ENCODE measurements at places on chromosomes 16 and 17.

GRCh38 chr17:59357929-59358328 is 26.5 kb downstream of the YPEL2 start:
- no peak for DNase-seq

GRCh38 chr16:66263973-66264310 is 102.5 kb upstream of the CDH5 start:
- DNase-seq, result no peak

DNA sequence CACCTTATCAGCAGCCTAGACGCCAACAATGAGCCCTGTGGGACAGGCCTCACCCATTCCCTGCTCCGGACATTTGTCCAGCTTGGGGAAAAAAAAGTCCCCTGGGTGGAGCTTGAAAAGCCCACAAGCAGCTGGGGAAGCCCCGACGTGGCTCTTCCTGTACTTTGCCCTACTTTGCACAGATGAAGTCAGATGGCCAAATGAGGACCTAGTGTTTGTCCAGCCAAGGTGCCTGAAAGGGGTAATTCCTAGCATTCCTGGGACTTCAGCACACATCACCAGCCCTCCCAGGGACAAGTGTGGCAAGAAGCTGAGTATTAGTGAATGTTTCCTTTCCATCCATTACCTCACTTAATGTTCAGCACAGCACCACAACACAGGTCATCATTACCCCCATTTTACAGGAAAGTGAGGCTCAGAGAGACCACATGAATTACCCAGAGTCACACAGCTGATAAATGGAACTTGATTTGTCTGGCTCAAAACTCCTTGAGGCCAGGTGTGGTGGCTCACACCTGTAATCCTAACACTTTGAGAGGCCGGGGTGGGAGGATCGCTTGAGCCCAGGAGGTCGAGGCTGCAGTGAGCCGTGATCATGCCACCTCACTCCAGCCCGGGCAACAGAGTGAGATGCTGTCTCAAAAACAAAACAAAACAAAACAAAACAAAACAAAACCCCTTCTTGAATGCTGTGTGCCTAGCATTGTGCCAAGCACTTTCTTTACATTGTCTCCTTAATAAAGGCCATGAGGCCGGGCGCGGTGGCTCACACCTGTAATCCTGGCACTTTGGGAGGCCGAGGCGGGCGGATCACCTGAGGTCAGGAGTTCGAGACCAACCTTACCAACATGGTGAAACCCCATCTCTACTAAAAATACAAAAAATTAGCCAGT is 19.9 kb upstream of the PLLP start:
- no peak for DNase-seq

GRCh38 chr16:23670137-23670776 is 8.4 kb upstream of the PLK1 start:
- DNase-seq, result no peak

DNA sequence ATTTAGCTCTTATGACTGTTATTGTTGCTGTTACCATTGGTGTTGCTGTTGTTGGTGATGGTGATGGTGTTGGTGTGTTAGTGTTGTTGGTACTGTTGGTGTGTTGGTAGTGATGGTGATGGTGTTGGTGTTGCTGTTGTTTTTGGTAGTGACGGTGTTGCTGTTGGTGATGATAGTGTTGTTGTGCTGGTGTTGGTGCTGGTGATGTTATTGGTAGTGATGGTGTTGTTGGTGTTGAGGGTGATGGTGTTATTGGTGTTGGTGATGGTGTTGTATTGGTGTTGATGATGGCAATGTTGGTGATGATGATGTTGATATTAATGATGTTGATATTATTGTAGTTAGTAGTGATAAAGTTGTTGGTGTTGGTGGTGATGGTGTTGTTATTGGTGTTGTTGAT is 285.7 kb upstream of the FOXF1 start:
- DNase-seq, result no peak

DNA sequence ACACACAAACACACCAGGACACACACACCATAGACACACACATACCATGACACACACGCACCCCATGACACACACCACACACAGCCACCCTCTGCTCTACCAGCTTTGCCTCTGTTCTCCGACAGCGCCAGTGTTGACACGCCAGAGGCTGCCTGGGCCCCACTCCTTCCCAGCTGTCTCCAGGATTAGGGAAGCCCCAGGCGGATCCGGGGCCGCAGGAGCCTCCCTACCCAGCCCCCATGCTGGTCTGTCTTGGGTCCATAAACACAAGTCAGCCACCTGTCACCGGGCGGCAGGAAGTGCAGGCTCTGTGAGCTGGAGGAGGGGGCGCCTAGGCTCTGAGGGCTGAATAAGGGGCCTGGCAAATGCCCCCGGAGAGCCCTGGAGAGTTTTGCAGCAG is 10.5 kb downstream of the TBC1D16 start:
- no peak for DNase-seq

DNA sequence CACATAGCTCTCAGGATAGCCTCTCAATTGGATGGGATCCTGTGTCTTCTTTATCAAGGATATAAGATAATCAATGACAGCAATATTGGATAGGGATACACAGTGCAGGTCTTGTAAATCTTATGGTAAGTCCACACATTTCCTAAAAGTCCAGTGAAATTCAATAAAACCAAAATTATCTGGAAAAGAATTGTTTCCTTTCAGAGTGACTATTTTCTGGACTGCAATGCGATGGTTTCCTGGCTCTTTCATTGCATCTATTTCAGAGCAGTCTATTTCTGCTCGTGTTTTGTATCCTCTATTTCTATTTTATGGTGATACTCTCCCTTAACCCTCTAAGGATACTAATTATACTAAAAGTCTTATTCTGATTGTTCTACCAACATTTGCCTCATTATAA is 24.3 kb upstream of the MON1B start:
- DNase-seq, result no peak

DNA sequence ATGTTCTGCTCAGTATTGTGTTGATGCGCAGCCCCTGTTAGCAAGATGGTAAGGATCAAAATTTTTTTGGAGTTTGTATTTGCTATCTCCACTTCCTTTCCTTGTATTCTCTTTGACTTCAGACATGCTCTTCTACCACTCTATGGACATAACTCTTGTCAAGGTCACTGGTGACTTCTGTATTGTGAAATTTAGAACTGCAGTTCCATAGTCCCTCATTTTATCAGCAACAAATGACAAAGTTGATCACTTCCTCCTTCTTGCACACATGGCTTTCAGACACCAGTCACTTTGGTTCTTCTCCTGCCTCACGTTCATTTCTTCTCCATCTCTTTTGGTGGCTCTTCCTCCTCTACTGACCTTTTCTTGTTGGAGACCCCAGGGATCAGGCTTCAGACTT is 21.1 kb downstream of the COX11 start:
- DNase-seq, result no peak

DNA sequence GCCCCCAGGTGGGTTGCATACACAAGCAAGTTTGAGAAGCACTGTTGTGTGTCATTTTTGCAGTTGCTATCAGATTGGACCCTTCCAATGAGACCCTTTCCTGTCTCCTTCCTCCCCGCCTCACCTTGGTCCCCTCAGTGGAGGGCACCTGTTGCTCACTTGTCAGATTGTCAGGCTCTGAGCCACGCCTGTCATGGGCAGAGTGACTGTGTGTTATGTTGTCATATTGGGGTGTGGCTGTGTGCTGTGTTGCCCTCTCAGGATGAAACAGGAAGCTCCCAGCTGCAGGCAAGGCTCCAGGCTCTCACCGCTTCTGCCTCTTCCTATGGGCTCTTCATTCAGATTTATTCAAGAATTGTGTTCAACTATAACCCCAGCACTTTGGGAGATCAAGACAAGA is 302.9 kb downstream of the CPPED1 start:
- no peak for DNase-seq

- no peak for DNase-seq
Measured at GRCh38 chr17:78976907-78977680, 2.6 kb downstream of the LGALS3BP start.

GRCh38 chr17:27605409-27605808 is 25.6 kb upstream of the LGALS9 start:
- DNase-seq, result no peak

DNA sequence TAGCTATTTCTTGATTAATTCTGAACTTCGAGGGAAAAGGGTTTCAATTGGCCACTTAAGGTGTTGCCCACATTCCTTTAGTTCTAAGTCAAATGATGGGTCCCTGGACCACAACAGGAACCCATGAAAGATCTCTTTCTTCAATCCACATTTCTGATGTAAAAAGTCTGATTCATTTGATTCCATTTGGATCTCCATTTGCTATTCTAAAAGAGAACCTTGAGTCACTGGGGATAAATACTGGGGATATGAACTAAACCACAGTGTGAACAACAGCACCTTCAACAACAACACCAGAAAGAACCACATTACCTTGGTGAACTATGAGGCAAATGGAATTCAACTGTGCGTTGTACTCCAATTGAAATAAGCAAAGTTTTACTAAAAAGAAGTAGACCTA is 108.9 kb upstream of the IRX5 start:
- no peak for DNase-seq

- DNase-seq, result no peak
Measured at GRCh38 chr17:21010705-21011596, 31.9 kb downstream of the USP22 start.

- DNase-seq, result no peak
Measured at GRCh38 chr16:68309799-68310198, 947 bp downstream of the SLC7A6OS start.

DNA sequence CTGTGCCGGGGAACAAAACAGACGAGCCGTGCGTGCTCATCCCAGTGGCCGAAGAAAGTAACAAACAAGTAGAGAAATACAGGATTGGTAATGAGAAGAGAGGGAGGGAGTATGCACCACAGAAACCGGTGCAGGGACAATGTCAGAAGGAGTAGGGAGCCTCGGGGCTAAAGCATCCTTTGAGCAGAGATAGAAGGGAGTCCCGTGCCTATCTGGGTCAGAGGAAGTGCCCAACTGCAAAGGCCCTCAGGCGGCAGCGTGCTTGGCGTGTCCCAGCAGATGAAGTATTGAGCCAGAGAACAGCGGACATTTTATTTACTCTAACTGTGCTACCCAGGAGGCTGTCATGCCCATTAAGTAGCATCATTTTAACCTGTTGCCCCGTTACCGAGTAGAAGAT is 114.9 kb upstream of the CACNG5 start:
- no peak for DNase-seq

DNA sequence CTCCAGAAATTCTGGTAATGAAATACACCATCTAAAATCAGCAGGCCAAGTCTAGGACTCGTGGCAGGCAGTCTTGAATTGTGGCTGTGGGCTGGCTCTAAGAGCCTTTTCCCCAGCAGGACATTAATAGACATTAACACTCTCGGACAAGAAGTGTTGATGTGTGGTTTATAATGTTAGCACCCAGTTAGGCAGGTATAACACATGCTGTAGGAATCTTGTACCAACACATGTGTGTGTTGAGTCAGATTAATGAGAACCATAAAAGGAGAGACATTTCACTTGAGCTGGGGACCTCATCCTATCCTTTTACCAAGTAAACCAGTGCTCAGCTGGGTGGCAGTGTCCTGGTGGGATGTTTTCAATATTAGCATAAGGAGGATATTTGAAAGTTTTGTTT is 264.5 kb downstream of the FTO start:
- DNase-seq, result no peak

- no peak for DNase-seq
Measured at GRCh38 chr17:1100382-1100781, 79.4 kb downstream of the ABR start.

GRCh38 chr17:9700754-9701476 is 55.6 kb downstream of the USP43 start:
- DNase-seq, result no peak

DNA sequence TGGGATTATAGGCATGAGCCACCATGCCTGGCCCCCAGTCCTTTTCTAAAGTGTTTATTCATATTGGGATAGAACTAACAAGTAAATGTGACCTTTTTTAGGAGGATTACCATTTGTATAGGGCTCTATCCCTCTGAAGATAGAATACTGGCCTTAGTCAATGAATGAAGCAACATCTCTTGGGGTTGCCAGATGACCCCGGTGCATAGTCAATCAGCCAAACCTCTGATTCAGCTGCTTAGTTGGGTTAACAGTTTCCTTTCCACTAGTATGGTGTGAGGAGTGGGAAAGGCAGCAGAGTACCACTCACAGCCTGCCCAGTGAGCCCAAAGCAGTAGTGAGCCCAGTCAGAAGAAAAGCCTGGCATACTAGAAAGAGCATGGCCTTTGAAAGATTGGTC is 94.6 kb upstream of the TBX2 start:
- DNase-seq, result no peak

GRCh38 chr16:21590287-21590686 is 9.1 kb upstream of the METTL9 start:
- DNase-seq, result no peak

DNA sequence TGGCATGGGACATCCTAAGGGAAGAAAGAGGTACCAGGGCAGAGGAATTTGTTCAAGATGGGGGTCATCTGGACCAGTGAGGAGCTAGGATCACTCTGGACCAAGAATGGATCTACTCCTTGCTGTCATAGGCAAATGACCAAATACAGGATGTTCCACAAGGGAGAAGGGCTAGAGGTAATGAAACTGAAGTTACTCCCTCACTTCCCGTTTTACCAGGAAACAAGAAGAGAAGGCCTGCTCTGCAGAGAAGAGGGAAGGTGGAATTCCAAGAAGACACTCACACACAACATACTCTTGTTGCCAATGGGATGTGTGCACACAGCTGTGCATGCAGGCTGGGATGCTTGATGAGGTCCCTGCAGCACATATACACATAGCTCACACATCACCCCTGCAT is 38.6 kb downstream of the NEUROD2 start:
- no peak for DNase-seq

- no peak for DNase-seq
Measured at GRCh38 chr16:88499292-88499691, 46.2 kb downstream of the ZFPM1 start.

DNA sequence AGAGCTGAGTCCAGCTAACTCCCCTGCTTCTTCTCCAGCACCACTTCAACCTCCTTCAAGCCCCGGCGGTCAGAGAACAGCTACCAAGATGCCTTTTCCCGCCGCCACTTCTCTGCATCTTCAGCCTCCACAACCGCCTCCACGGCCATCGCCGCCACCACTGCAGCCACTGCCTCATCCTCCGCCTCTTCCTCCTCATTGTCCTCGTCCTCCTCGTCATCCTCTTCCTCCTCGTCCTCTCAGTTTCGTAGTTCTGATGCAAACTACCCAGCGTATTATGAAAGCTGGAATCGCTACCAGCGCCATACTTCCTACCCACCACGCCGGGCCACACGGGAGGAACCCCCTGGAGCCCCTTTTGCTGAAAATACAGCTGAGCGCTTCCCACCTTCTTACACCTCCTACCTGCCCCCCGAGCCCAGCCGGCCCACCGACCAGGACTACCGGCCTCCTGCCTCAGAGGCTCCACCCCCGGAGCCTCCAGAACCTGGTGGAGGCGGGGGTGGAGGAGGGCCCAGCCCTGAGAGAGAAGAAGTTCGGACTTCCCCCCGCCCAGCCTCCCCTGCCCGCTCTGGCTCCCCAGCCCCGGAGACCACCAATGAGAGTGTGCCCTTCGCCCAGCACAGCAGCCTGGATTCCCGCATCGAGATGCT is 7.1 kb downstream of the SETD1A start:
- no peak for DNase-seq

Measured in T-helper 22 cell (primary cell).